ENCODE measurements at places on chromosomes 4 and X. TPM values are rescaled to one million over a fixed set of nuclear protein-coding genes. Genes with fewer than 3 reads are reported as not detected.

The COL4A5 gene
- total RNA-seq: 92.6 TPM

The TMEM255A gene
- 3.4 TPM for total RNA-seq

The CENPVL3 gene
- total RNA-seq: 1.9 TPM

The EGF gene
- 20.8 TPM for total RNA-seq
